HuH-7 (cell line): ENCODE measurements at places on chromosomes 12 and 14.

- DNase-seq: no peak
These were observed 4.5 kb downstream of the ALKBH2 start for GRCh38 chr12:109088818-109089217.

GRCh38 chr12:46089414-46090162, 99.2 kb upstream of the SCAF11 start:
- no peak for DNase-seq

DNA sequence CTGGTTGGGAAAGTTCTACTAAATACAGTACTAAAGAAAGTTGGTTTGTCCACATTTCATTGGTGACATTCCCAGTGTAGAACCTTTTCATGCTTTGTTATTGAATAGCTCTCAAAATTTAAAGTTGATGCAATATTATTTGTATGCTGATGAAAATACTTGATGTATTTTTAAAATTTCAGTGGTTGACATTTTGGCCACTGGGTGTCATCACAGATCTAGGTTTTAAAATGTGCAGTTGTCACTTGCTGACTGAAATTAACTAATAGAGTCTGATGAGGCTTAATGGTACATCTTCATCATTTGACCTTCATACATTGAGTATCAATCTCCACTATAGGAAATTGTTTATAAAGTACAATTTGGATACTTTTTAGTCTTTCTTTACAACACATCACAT, 37.1 kb downstream of the CMAS start:
- no peak for DNase-seq

DNA sequence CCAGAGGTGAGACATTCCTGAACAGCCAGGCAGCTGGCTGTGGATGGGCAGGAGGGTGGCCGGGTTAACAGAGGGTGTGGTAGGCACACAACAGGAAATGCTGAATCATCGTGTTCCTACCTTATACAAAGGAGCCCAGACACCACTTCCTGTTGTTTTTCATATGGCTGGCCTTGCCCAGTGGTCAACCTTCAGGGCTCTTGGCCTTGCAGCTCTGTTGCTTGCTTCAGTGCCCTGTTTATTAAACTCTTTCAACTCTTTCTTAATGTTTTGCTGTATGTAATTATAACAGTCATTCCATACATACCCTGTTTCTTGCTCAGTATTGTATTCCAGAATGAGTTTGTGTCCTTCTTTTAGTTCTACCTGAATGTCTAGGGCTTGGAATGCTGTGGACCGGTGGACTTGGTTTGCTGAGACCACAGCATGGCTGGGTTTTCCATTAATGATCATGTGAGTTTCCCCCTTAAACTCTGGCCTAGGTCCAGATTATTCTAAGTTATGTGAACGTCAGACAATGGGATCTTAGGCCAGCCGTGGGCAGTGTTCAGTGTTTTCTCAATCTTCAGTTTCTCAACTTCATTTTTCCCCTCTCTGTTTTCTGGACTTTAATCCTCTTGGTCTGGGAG, 11.9 kb downstream of the CFAP54 start:
- no peak for DNase-seq

DNA sequence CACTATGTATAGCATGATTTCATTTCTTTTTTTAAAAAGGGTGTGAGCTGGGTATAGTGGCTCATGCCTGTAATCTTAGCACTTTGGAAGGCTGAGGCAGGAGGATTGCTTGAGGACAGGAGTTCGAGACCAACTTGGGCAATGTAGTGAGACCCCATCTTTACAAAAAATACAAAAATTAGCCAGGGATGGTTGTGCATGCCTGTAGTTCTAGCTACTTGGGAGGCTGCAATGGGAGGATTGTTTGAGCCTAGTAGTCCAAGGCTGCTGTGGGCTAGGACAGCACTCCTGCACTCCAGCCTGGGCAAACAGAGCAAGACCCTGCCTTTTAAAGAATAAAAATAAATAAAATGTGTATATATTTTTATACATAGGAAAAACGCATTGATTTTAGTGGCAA, 43.0 kb downstream of the DIP2B start:
- no peak for DNase-seq

GRCh38 chr12:2029851-2030250, 22.9 kb upstream of the CACNA1C start:
- DNase-seq: no peak

DNA sequence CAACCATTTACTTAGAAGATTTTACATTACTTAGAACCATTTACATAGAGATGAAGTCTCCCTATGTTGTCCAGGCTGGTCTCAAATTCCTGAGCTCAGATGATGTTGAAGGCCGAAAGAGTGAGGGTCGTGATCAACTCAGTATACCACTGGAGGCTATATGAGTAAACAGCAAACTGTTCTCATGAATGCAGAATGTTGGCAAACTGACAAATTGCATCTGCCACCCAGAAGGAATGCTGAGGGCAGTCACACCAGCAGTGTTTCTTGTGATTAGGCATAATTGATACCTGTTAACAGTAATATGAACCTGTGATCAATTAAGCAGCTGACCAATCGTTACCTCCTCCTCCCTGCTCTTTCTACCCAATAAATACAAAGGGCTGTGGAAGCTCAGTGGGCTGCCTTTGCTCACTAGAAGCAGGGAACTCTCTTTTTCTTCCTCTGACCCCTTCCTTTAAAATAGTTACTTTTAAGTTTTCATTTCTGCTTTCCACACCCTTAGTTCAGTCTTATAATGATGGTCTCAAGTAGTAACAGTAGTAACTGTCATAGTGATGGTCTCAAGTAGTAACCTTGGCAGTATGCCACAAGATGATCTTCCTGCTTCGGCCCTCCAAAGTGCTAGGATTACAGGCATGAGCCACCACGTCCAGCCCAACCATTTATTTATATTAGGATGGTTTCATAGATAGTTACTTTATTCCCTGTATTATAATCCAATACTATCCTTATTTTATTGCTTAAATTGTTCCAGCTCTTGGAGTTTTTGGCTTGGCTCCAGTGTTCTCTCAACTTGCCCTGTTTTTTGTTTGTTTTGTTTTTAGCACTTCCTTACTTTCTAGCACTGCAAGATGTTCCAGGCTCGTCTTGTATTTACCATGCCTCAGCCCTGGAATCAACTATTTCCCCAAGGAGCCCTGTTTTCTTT, 25.8 kb downstream of the LIMA1 start:
- DNase-seq: no peak

GRCh38 chr12:57772429-57773322, at the start of gene EEF1AKMT3:
Gene EEF1AKMT3, plus strand, starts transcription at chr12:57772614. Its CDS starts 111 bp downstream, at chr12:57772725.
- peak; percentile 71 for DNase-seq

DNA sequence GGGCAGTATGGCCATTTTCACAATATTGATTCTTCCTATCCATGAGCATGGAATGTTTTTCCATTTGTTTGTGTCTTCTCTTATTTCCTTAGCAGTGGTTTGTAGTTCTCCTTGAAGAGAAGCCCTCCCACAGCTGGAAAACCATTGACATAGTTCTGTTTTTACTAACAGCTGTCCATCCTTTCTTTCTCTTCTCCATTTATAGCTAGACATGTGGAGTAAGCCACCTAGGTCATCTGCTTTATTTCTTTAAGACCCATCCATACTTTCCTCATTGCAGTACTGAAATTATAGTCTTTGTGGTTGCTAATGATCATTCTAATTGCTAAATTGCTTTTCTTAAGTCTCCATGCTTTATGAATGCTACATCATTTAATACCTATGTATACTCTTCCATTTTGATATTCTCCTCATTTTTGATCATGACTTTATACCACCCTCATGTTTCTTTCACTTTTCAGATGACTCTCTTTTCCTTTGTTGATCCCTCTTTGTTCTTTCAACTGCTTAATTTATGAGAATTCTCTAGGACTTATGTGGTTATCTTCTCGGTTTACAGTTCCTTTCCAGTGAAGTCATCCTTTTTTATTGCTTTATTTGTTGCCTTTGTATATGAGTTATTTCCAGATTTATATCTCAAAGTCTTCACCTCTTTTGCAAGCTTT, 114.2 kb downstream of the PCNX1 start:
- no peak for DNase-seq

GRCh38 chr14:44564908-44565307, 57.8 kb upstream of the FSCB start:
- no peak for DNase-seq

GRCh38 chr14:59868021-59868420, 2.6 kb downstream of the RTN1 start:
- DNase-seq: no peak

DNA sequence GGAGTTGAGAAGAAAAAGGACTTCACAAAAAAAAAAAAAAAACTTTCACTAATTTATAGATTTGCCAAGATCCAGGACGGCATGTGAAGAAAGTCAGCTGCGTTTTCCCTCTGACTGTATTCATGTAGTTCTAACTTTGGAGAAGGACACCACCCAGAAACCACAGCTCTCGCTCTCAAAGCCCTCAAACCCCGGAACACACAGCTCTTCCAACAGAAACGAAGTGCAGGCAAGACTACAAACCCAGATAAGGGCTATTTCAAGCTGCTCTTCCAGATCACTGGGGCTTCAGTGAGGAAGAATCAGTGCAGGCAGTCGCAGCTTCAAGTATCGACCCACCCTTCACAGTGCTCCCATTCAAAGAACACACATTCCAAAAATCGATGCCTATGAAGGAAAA, 13.2 kb downstream of the KCNH5 start:
- DNase-seq: no peak

GRCh38 chr12:76084863-76085519, 506 bp upstream of the NAP1L1 start:
- DNase-seq: peak; percentile 73

GRCh38 chr14:92670160-92670559, 78.3 kb downstream of the LGMN start:
- no peak for DNase-seq

GRCh38 chr14:34347683-34348082, 114.4 kb downstream of the SPTSSA start:
- no peak for DNase-seq

- no peak for DNase-seq
These were observed 28.4 kb upstream of the PTPRR start for GRCh38 chr12:70948976-70949336.

GRCh38 chr14:35378425-35379233, 25.9 kb downstream of the NFKBIA start:
- DNase-seq: no peak

- DNase-seq: peak; percentile 30
These were observed at the start of gene SOCS2 for GRCh38 chr12:93571925-93572711. Gene SOCS2, plus strand, starts transcription at chr12:93572675. Its CDS starts 223 bp downstream, at chr12:93572898.

- no peak for DNase-seq
These were observed 6.6 kb downstream of the CAPRIN2 start for GRCh38 chr12:30748147-30748546.

- no peak for DNase-seq
These were observed 272 bp downstream of the HECTD1 start for GRCh38 chr14:31207287-31207754.

DNA sequence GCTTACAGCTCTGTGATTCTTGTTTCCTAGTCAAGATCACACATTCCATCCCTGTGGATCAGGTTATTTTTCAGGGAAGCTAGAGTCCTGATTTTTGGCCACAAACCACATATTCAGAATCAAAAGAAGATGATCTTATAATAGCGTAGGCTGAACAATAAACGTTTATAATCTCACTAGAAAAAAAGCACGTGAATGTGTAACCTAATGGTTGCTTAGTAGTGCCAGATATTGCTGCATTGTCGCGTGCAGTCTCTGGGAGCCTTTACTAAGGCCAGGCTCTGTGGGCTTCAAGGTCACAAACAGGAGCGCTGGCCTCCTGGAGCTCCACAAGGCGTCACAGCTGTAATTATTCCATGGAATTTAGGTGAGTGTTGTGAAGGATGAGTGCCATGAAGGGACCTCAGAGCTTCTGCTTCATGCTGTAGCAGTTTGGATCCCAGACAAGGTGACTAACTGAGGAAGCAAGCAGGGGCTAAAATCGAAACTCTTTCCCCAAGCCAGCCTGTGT, 17.4 kb downstream of the CDKN1B start:
- no peak for DNase-seq

GRCh38 chr14:99143793-99144192, 128.2 kb downstream of the BCL11B start:
- no peak for DNase-seq

DNA sequence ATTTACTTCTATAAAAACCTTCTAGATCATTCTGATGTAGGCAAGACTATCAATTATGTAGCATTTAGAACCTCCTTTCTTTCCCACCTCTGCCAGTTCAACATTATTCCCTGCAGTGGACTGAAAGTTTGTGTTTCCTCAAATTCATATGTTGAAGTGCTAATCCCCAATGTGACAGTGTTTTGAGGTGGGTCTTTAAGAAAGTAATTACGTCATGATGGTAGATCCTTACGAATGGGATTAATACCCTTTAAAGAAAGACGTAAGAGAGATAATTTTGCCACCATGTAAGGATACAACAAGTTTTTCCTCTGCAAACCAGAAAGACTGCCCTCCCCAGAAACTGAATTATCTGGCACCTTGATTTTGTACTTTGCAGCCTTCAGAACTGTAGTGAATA, 1489.7 kb upstream of the SEL1L start:
- no peak for DNase-seq

DNA sequence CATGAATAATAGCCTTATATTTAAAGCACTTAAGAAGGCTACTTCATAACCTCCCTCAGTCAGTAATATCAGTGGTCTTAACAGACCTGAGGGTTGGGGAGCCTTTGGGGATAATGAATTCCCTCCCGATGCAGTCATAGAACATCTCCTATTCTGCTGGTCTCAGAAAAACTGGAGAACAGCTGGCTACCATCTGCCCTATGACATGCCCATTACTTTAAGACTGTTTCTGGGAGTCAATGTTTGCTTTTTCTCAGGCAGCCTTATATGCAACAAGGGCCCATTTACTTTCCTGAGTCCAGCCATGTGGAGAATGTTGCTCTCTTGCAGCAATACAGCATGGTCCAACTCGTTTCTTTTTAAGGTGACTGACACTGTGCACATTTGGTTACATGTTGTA, 161.7 kb upstream of the PARP11 start:
- DNase-seq: no peak

GRCh38 chr12:55073043-55074022, 52.9 kb upstream of the OR9K2 start:
- peak; percentile 52 for DNase-seq

- no peak for DNase-seq
These were observed 30.1 kb upstream of the CAND1 start for GRCh38 chr12:67239061-67239460.

- DNase-seq: no peak
These were observed 21.2 kb downstream of the RTL1 start for GRCh38 chr14:100882026-100882967.

DNA sequence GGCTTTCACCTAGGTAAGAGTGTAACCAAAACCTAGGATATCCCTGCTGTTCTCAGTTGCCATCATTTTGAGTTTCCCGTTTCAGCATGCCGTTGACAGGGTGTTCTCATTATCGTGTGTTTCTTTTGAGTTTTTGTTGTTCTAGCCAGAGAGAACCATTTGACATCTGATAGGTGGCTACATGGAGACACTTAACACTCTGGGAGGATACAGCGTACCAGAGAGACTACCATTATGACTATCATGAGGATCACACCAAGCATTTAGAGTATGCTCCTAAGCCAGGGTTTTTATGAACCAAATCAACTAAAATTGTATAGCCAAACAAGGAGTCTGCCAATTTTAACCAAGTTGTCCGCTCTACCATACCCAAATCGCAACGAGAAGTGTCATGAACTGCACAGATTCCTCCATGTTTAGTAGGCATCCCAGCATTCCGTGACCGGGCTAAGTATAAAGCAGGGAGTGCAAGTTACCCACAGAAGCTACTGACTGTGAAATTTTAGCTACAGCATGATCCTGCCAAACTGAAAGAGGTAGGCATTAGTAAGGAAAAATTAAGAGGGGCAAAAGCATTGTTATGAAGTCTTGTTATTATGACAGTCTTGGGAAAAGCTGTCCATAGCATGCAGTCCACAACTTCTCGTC, 48.8 kb downstream of the MARK3 start:
- DNase-seq: no peak
